ENCODE measurements at places on chromosomes 13 and 19.

DNA sequence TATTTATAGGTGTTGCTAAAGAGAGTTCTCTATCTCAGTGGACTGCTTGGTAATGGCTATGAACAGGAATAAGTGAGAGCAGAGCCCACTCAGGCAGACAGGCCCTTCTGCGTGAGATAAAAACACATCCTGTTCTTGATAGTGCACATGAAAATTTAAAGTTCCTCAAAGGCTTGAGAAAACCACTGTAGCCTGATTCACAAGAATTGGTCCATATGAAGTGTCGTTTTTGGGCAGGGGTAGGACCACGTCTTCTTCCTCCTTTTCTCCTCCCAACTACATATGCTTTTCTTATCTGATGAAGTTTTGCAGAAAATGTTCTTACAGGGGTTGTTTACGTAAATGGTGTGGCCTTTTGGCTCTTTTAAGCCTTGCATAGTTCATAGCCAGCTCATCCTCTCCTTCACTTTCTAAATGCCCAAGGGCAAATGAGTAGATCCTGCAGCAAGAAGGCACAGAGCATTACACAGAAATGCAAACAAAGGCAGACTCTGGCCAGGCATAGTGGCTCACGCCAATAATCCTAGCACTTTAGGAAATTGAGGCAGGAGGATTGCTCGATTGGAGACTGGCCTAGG lies 53.8 kb downstream of the RNF6 start:
- no peak for DNase-seq

DNA sequence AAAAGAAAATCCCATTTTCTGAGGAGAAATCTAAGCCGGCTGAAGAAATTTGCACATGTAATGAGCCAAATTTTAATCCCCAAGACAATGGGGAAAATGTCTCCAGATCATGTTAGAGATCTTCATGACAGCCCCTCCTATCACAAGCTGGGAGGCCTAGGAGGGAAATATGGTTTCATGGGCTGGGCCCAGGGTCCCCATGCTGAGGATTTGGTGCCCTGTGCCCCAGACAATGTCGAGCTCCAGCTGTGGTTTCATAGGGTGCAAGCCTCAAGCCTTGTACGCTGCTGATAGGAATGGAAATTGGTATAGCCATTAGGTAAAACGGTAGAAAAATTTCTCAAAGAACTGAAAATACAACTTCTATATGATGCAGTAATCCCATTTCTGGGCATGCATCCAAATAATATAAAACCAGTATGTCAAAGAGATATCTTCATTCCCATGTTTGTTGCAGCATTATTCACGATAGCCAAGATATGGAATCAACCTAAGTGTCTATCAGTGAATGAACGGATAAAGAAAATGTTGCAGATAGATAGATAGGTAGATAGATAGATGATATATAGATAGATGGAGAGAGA lies 19.3 kb upstream of the FREM2 start:
- no peak for DNase-seq

GRCh38 chr13:91652404-91653301 lies 254.2 kb downstream of the GPC5 start:
- no peak for DNase-seq

GRCh38 chr13:51758691-51759090 lies 45.3 kb downstream of the DHRS12 start:
- no peak for DNase-seq

GRCh38 chr13:41312176-41312500 lies 1.1 kb downstream of the NAA16 start:
- no peak for DNase-seq

DNA sequence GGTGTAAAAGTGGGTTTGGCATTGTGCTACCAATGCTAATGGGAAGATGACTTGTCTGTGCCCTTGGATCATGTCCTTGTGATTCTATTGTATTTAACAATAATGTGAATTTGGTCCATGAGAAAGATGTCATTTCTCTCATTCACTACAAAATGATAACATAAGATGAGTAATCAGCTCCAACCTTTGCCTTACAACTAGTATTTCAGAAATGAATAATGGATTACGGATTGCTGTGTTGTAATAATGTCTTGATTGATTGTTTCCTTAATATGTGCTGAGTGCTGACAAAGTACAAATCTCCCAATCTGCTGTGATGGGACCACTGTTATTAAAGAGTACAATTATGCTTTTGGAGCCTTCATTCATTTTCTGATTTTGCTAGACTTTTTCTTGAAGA lies 375.0 kb downstream of the PCDH9 start:
- DNase-seq, result no peak
